Uterus (tissue), 4 donors: ENCODE measurements at places on chromosomes 2 and 18. TPM values are rescaled to one million over a fixed set of nuclear protein-coding genes. Genes with fewer than 3 reads are reported as not detected.

Gene FN1
- 255 TPM for total RNA-seq

Gene SEC11C
- total RNA-seq, result 9.4 TPM

Gene FSHR
- not detected for total RNA-seq

Gene GPR35
- total RNA-seq, result 7.9 TPM

Gene STARD6
- not detected for total RNA-seq

DNA sequence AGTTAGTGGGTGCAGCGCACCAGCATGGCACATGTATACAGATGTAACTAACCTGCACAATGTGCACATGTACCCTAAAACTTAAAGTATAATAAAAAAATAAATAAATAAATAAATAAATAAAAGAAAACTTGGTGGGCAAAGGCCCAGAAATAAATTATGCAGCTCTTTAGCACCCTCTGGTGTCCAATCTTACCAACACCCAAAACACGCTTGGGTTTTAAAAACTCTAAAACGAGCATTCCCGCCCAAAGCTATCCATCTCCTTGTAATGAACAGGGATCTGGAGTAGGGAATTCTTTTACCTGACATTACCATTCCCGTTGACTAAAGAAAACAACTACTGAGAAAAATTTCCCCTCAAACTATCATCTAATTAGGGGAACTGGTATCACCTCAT, 2005.9 kb upstream of the CELF4 start:
- no peak for DNase-seq

DNA sequence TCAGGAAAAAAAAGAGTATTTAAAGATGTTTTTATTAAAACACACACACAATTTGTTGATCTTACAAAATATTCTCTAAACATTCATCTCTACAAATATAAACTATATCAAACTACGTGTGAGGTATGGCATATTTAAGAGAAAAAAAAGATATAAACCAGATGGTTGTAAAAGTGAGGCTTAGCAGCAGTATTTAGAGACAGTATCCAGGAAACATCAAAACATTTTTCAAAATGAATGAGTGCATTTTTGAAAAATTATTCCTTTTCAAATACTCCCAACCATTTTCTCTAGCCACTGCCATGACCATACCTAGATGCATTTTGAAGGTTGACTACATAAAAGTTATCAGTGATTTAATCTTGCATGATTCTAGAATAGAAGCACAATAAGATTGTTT, 38.2 kb upstream of the RAB27B start:
- DNase-seq, result no peak

DNA sequence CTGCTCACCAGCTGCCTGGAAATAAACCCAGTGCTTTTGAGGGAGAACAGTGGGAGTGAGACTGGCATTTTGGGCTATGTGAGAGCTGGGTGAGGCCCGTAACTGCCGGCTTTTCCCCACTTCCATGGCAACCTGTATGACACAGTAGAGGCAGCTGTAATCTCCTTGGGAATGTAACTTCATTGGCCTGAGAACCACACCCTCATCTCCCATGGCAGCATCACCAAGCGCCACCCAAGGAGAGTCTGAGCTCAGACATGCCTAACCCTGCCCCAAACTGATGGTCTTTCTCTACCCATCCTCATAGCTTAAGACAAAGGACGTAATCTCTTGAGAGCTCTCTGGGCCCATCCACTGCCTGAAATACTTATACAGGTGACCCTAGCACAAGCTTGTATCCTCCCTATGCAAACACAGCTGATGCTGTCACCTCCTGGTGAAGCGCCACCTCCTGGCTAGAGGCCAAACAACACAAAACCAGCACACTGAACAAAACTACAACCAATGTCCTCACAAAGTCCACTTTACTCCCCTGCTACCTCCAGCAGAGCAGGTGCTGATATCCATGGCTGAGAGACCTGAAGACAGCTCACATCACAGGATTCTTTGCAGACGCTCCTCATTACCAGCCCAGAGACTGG, 763.4 kb upstream of the NRXN1 start:
- no peak for DNase-seq

GRCh38 chr2:238403632-238404405, 22.9 kb upstream of the ASB1 start:
- DNase-seq, result no peak

DNA sequence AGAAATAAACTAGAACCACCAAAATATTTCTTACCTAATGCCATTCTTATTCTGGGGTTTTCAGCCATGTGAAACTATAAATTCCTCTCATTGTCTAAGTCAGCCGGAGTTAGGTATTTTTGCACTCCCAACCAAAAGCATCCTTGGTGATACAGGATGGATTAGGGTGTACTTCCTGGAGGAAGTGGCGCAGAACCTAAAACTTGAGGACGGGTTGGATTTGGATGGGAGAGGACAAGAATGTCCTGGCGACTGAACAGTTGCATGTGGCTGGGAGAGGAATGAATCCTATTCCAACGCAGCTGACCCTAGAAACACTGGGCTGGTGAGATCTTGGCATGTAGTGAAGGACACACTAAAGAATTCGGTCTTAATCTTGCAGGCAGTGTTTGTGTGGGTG, 58.5 kb downstream of the E2F6 start:
- no peak for DNase-seq

DNA sequence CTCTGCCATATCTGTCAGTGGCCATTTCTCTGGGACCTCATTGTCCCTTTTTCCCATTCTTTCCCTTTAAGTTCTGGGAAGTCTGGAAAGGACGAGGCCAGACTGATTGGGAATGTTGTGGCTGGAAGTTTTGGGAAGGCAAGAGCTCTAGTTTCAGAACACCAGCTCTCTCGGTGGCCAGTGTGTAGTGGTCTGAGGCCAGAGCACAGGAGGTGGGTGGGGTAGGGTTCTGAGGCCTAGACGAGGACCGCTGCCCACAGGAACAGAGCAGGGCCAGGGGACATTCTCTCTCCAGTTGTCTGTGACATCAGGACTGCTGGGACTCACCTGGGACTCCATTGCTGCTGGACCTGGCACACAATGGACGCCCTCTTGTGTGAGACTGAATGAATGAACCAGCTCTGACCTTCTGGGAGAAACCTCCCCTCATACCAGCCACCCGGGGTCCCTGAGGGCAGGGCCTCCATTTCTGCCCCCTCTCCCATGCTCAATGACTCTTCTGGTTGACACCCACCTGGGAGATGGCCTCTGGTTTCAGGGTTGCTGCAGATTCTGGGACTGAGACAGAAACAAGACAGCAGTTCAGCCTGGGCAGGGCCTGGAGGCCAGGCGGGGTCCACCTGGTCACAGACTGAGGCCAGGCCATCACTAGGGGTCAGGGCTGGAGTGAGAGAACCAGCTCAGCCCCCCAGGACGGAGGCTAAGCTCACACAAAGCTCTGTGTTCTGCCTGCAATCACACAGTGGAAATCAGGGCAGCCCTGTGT, 8.4 kb upstream of the NPPC start:
- DNase-seq, result no peak

- no peak for DNase-seq
These were observed 54.8 kb upstream of the TUBA3E start for GRCh38 chr2:130252880-130253645.

GRCh38 chr2:133819906-133820305, 251.6 kb upstream of the NCKAP5 start:
- DNase-seq, result no peak

- no peak for DNase-seq
These were observed 3.1 kb upstream of the SERPINB10 start for GRCh38 chr18:63904694-63905093.

- DNase-seq, result no peak
These were observed 126.2 kb downstream of the NAT8 start for GRCh38 chr2:73516033-73516432.

- DNase-seq, result no peak
These were observed 74.3 kb upstream of the MMADHC start for GRCh38 chr2:149661844-149662243.

DNA sequence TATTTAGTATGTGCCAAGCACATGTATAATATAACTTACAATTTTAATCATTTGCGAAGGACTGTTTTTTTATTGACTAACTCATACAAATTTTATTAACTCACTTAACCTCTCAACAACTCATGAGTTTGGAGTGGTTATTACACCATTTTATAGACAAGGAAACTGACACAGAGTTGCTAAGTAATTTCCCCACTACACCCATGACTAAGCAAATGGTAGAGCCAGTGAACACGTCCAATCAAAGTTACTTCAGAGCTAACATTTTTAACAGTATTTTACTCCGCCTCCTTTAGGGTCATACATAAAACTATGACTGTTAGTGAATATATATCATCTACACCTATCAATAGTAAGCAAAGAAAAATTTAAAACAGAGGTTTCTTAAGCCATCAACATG, 556.7 kb upstream of the FSIP2 start:
- DNase-seq, result no peak

DNA sequence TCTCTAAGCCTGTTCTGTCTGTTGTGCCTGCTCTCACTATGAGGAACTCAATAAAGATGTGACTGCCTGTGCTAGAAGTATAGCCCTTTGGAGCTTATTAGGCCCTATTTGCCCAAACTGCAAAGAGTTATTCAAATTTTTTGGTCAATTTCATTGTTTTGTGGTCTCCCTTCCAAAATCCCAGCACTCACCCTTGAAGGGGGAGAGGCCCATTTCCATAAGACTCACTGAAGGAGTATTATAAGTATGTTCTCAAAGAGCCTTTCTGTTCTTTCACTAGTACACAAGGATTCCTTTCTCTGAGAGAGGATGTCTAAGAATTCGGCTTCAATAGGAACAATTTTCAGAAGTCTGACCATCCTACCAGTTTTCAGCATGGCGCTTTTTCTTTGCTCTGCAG, 641.9 kb upstream of the REG3G start:
- DNase-seq, result no peak

GRCh38 chr2:29014811-29015421, 33.8 kb downstream of the TOGARAM2 start:
- DNase-seq, result no peak

DNA sequence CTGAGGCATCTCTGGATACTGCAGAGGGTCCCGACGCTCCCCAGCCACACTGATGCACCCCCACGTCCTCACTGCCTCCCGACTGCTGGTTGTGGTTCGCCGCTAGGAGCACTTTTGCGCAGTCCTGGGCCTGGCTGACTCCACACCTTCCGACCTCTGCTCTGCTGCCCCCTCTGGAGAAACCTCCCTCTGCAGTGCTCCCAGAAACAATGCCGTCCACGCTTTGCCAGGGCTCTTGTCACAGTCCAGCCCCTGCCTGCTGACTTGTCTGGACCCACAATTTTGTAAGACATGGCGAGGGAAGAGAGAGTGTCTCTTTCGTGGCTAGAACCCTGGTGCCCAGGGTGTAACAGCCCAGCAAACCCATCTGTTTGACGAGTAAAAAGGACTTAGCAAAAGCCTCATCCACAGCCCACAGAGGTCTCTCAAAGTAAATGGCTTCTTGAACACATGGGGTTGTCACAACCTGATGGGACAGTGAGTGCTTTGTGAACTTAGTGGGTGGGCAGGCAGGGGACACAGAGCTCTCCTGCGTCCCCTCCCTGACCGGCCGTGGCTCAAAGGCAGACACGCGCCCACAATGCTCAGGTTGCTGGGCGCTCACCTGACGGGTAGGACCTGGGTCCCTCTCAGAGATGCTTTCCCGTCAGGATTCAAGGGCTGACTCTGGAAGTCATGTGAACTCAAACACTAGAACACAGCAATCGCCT, 4.0 kb downstream of the COPS9 start:
- no peak for DNase-seq

DNA sequence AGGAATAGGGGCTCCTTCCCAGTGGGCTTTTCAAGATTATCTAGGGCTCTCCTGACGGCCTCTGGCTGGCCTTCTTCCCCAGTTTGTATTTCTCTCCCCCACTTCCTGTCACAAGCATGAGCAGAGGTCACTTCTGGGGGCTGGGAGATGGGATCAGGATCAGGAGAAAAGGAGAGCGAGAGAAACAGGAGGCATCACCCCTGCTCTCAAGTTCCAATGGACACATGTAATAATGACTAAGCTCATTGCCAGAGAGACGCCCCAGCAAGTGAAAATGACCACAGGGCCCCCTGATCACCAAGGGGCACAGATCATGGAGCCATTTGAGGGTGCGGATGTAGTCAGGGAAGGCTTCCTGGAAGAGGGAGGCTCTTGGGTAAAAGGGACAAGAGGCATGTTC, 92.1 kb downstream of the SMAD7 start:
- DNase-seq, result no peak

DNA sequence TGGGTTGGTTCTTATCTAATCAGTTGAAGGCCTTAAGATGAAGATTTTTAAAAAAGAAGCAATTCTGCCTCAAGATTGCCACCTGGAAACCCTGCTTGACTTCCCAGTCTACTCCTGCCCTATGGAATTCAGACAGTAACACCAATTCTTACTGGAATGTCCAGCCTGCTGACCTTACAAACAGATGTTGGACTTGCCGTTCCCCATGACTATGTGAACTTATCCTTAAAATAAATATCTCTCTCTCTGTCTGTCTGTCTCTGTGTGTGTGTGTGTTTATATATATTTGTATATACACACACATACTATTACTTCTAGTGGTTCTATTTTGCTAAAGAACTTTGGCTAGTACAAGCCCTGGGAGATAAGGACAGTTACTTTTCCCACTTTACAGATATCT, 675.3 kb downstream of the SLC4A3 start:
- DNase-seq, result no peak
